ENCODE measurements at places on chromosomes 16 and 17. TPM values are rescaled to one million over a fixed set of nuclear protein-coding genes. Genes with fewer than 3 reads are reported as not detected.

Gene ACSM5
- 1.3 TPM for total RNA-seq

Gene ASB16
- 0.51 TPM for total RNA-seq

Gene PRSS36
- 1.1 TPM for total RNA-seq

Gene CFAP97D1
- not detected for total RNA-seq

Gene BCAR1
- total RNA-seq, result 190 TPM

Gene RAC3
- 82.3 TPM for total RNA-seq

Gene YBX2
- total RNA-seq, result 0.16 TPM

Gene RCVRN
- not detected for total RNA-seq

Gene LYZL6
- total RNA-seq, result not detected

Gene KRTAP9-2
- not detected for total RNA-seq

Gene SLC25A19
- 4.3 TPM for total RNA-seq

Gene RGS11
- total RNA-seq, result 5.2 TPM

Gene MGAT5B
- total RNA-seq, result 0.33 TPM

Gene XAF1
- total RNA-seq, result 2.2 TPM

Gene OTOP2
- not detected for total RNA-seq

Gene LHX1
- 31.1 TPM for total RNA-seq

Gene C16orf89
- total RNA-seq, result not detected

Gene CCL17
- not detected for total RNA-seq

Gene DNAI2
- total RNA-seq, result not detected

Gene NTN1
- total RNA-seq, result 0.89 TPM

Gene GPRC5C
- 40.1 TPM for total RNA-seq

Data from mesangial cell (primary cell).